ENCODE measurements at places on chromosomes 5 and 9.

DNA sequence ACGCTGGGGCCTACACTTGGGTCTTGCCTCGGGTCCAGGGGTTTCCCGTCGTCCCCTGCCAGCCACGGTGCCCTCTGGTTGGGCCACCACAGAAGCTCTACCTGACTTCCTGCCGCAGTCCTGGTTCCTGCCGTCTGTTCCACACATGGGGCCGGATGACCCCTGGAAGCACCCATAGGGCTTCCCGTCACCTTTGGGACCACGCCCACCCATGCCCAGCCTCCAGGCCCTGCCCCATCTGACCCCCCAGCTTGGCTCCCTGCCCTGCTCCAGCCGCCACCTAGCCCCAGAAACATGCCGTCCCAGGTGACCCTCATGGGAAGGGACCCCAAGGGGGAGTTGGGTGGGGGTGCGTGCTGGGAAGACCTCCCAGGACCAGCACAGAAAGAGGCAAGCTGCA is 13.7 kb downstream of the MRPL36 start:
- no peak for DNase-seq

GRCh38 chr9:131096269-131097125 is at the start of gene AIF1L:
Gene AIF1L, plus strand, starts transcription at chr9:131096531. Its CDS starts 99 bp downstream, at chr9:131096630.
- no peak for DNase-seq

DNA sequence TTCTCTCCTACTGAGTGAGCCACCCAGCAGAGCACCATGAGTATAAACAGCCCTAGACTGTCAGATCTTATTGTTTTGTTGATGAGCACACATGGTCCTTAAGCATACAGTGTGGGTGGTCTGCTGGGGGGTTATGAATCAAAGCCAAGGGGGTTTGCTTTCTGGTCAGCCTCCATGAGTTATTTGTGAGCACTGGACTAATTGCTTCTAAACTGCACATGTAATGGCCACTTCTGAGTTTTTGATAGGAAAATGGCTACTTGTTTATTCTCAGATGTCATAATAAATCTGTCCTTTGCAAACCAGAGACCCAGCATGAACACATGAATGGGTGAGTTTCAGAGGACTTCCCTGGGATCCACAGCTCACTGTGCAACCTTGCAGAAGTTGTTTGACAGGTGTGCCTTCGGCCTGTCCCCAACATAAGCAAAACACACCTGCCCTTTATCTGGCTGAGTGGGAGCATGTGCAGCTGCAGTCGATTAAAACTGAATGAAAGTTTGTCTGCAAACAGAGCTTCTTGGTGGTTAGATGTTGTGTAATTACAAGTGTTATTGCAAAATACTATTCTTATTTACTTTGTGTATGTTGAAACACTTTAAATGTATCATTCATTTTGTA is 35.9 kb downstream of the MAMDC2 start:
- DNase-seq = no peak

DNA sequence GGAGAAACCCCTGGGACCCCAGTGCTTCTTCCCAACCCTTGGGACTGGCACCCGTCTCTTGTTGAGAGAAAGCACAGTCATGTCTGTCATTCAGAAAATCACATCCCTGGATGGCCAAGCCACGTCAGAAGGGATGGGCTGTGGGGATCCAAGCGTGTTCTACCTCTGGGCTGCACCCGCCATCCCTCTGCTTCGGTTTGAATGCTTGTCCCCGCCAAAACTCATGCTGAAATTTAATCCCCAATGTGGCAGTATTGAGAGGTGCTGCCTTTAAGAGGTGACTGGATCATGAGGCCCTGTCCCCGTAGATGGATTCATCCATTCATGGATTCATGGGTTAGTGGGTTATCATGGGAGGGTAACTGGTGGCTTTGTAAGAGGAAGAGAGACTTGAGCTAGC is 27.0 kb downstream of the CEL start:
- no peak for DNase-seq

GRCh38 chr9:103991698-103992097 is 102.4 kb upstream of the SMC2 start:
- no peak for DNase-seq

DNA sequence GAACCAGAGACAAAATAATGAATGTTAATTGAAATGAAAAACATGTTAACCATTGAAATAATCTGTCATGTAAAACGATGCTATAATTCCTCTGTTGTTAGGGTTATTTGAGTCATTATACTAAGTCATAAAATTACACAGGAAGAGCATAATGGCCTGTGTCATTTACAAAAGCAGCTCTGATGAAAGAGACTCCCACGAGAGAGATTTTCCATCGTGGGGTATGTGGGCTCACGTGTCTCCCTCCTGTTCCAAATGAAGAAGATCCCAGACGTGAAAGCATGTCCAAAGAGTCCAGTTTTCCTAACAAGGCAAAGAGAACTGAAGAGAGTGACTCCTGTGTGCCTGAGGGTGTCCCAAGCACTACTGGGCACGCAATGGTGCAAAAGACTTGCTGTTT is 379.8 kb downstream of the SPOCK1 start:
- DNase-seq = no peak

DNA sequence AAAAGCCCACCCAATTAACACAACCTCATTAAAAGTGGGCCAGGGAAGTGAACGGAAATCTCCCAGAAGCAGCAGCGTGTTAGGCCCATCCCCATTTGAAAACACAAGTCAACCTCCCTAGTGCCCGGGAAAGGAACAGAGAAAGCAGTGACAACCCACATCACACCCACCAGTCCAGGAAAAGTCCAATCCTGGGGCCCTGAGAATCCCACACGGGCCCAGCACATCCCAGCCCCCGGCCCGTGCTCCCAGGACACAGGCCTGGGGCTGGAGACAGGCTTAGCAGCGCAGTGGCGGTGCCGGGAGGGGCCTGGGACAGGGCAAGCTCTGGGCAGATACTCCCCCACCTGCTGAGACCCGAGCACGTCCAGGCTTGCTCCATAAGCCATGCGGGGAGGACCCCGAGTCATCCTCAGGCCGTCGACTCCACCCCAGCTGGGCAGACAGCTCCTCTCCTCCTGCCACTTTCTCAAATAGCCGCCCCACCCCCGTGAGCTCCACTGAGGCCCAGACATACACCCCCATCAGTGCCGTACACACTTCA is 101.0 kb downstream of the KCNT1 start:
- no peak for DNase-seq

DNA sequence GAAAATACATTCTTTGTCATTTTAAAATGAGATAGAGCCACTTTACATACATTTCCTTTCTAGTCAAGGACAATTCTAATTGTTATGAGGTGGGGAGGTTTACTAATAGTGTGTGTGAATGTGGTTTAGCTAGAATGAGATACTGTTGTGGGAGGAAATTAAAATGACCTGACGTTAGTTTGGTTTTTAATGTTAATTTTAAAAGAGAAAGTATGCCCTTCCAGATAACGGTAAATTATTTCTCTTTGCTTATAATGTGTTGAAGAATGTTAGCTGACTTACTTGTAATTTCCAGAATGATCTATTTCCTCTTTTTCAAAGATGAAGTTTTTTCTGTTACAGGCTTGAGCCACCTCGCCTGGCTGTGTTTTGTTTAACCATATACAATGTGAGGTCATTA is 1.7 kb upstream of the TAF7 start:
- no peak for DNase-seq

DNA sequence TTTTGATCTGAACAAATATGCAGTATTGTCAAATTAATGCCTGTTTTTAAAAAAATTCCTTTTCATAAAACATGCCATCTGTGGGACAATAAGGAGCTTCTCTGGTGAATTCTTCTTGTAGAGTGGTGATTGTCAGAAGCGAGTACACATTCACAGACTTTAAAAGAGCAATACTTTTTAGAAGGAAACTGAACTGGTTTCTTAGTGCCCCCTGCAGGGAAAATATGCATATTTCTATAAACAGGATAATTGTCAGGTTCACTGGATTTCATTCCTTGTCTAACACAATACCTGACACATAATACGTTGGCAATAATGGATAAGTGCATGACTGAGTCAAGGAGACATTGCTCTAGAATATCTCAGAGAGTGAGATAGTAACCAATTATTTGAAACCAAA is 133.7 kb downstream of the KIF4B start:
- no peak for DNase-seq

- no peak for DNase-seq
Observed at GRCh38 chr9:114238472-114238871, 83.1 kb downstream of the COL27A1 start.

GRCh38 chr9:138075496-138075895 is 197.9 kb downstream of the CACNA1B start:
- no peak for DNase-seq

Measured in stimulated activated naive B cell treated with anti-CD40 and anti-IgM and Interleukin-4, amounts not matched to agents 10 μg/mL and 1 μg/mL and 100 μg/mL, for 72 hours (primary cell).